ENCODE measurements at places on chromosomes 12 and 14.
A peak's percentile ranks its signal among the peaks of the same experiment; 100 is the strongest.

DNA sequence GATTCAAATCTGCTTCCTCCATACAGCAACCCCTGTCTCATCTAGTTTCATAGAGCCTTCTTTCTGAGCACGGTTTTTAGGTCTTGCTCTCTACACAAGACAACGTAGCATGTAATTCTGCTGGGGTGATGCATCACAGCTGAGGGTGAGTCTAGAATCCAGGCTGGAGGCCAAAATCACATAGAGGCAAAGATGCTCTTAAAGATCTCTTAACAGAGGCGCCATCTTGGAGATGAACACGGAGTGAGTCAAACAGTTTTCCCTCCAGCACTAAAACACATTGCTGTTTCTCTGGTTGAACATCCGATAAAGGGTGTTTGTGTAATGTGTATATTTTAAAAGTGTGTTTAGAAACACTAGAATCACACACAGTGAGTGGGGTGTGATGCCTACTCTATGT lies 78.9 kb downstream of the NOS1 start:
- no peak for DNase-seq

DNA sequence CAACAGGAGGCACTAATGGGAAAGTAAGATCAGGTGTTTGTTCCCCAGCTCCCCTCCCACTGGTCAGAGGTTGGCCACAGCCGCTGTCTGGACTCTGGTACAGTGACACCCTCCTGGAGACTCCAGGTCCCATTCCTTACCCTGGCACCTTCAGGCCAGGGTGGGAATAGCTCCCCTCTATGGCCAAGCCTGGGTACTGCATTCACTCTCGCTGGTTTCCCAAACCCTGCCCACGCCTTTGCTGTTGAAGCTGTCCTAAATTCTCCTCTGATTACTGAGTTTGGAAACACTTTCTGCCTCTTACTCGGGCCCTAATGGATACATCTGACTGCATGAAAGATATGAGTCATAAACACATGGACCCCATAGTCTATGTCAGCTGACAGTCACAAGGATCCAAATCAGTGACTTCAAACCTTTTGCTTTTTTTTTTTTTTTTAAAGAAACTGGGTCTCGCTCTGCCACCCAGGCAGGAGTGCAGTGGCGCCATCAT lies 17.9 kb downstream of the HRK start:
- no peak for DNase-seq

GRCh38 chr14:28760431-28760996 lies 6.1 kb upstream of the FOXG1 start:
- no peak for DNase-seq

- DNase-seq: no peak
Observed at GRCh38 chr12:122533856-122534255, 6.8 kb downstream of the KNTC1 start.

GRCh38 chr12:68890701-68891113 lies 42.3 kb downstream of the CPM start:
- no peak for DNase-seq

DNA sequence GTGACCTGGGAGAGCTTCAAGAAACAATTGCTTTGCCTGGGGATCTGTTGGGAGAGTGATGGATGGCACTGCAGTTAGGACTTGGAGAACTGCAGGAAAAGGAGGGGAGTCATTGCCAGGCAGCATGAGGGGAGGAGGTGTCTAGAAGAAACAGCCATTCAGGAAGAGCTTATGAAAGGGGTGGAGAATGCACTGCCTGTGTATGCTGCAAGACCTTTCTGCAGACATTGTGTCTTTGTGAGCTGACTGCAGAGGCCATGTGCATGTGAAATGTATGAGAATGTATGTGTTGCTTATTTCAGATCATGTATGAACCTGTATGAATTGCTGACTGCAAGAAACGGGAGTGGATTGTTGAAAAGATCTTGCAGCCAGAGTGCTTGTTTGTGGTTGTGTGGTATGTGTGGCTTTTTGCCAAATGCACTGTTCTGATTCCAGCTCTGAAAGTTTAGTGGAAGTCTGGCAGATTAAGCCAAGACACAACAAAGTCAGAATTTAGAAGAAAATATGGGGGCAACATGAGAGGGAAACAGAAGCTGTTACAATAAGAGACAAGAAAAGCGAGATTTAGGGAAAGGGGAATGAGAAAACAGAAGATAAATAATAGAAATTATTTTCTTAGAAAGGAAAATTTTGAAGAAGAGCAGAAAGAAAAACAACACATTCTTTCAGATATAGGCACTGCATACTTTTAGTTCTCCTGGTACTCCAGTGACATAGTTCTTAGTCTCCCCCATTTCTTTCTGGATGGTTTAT lies 9.8 kb upstream of the RIMKLB start:
- peak; percentile 80 for DNase-seq

DNA sequence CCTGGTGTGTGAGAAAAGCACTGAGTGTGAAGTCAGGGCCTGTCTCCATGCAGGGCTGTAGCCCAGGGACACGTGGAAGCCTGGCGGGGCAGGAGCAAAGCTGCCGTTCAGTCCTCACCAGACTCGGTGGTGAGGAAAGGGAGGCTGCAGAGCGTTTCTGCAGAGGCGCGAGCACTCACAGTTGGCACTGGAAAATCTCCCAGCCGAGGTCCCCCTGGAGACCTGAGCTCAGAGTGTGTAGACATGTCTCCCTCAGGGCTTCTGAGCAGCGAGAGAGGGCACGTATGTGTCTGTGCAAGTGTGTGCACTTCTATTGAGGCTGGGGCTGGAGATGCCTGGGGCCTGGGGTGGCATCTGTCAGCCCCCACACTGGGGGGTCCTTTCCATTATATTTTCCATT lies 11.0 kb upstream of the HHIPL1 start:
- DNase-seq: no peak

- DNase-seq: peak; percentile 83
Observed at GRCh38 chr12:121296618-121297434, at the start of gene CAMKK2. CAMKK2 (minus strand) TSS chr12:121296709; CDS start chr12:121274526, 22,183 bp downstream.

GRCh38 chr12:56129206-56129941 lies 1.3 kb downstream of the ESYT1 start:
- DNase-seq: no peak

- no peak for DNase-seq
Observed at GRCh38 chr14:97306133-97306759, 509.1 kb downstream of the VRK1 start.

- DNase-seq: no peak
Observed at GRCh38 chr12:34292736-34293625, 270.7 kb downstream of the ALG10 start.

GRCh38 chr14:94517248-94517640 lies 8.0 kb upstream of the SERPINA12 start:
- DNase-seq: no peak

- no peak for DNase-seq
Observed at GRCh38 chr14:101501341-101501740, 60.0 kb upstream of the DIO3 start.

GRCh38 chr12:29245246-29245645 lies 96.2 kb downstream of the FAR2 start:
- DNase-seq: no peak

DNA sequence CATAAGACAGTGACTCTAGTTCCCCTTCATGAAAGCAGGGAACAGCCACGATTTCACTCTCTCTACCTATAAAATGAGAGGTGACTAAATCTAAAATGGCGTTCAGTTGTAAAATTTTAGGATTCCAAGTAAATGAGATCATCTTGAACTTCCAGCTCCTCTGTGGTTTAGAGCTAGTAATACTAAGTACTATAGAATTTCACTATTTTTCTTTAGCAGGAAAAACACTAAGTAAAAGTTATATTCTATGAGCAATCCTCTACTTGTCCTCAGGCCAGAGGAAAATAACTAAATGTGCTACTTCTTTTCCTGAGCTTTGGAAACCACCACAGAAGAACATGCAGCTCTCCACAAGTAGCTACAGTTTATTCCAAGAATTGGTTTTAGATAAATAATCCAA lies 55.6 kb downstream of the NIN start:
- no peak for DNase-seq

DNA sequence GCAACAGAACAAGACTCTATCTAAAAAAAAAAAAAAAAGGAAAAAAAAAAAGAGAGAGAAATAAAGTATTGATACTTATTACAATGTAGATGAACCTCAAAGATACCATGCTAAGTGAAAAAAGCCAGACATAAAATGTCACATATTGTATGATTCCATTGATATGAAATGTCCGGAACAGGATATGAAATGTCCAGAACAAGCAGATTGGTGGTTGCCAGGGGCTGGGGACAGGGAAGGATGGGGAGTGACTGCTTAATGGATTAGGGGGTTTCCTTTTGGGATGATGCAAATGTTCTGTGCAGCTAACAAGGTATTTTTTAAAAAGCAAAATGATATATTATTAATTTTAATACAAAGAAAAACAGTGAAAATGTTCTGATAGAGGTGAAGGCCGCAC lies 5.0 kb downstream of the HVCN1 start:
- no peak for DNase-seq

- no peak for DNase-seq
Observed at GRCh38 chr12:110760204-110760609, 17.5 kb upstream of the PPP1CC start.

DNA sequence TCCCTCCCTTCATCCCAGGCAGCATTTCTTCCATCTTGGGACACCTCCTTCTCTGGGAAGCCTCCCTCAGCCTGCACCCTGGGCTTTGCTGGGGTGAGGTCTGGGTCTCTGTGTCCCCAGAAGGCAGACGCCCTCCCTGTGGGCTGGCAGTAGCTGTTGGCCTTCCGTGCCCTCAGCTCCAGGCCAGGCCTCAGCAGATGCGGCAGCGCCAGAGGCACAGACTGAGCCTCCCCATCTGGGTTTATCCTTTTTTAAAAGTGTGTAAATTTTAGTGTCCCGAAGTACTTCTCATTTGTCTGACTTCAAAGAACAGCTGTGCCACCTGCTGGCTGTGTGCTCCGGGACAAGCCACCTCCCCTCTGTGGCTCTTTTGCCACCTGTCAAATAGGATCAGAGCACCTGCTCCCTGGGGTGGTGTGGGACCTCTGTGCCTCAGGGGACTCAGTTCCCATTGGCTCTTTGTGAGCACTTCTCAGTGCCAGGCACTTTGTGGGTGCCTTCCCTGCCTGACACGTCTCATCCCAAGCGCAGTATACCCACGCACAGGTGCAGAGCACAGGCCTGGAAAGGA lies 11.1 kb downstream of the EXOC3L4 start:
- DNase-seq: no peak

- no peak for DNase-seq
Observed at GRCh38 chr14:100726550-100727085, at the start of gene DLK1. DLK1 (plus strand) TSS chr14:100726892; CDS start chr14:100727069, 177 bp downstream.

- DNase-seq: peak; percentile 33
Observed at GRCh38 chr14:42806909-42807315, 1200.2 kb downstream of the LRFN5 start.

- no peak for DNase-seq
Observed at GRCh38 chr14:29062976-29063375, 296.4 kb downstream of the FOXG1 start.

GRCh38 chr14:23009483-23009938 lies 432 bp downstream of the C14orf93 start:
- no peak for DNase-seq

DNA sequence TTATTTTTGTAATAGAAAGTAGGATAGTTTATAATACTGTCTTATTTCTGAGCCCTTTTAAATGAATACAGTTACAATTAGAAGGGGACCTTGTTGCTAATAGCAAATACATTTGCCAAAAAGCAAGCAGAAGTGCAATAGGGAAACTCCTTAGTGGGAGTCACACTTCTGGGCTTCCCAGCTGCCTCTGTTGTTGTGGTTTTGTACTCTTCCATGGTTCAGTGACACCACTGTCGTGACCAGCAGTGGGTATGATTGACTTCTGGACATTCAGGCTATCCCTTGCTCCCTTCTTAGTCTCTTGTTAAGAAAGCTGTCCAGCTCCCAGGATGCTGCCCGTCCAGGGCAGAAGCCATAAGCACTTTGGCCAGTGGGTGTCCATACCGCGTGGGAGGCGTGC lies 22.6 kb downstream of the TCTN1 start:
- DNase-seq: no peak

- no peak for DNase-seq
Observed at GRCh38 chr12:119727600-119728443, 59.9 kb downstream of the PRKAB1 start.

GRCh38 chr14:64195199-64195598 lies 99.0 kb downstream of the ESR2 start:
- DNase-seq: no peak

GRCh38 chr14:45135156-45135555 lies 574 bp upstream of the FANCM start:
- DNase-seq: no peak

- DNase-seq: peak; percentile 77
Observed at GRCh38 chr12:65740873-65741600, 83.2 kb upstream of the HMGA2 start.

- DNase-seq: peak; percentile 27
Observed at GRCh38 chr12:121128908-121129810, 3.5 kb upstream of the P2RX7 start.

GRCh38 chr12:130162745-130163460 lies 639 bp downstream of the FZD10 start:
- peak; percentile 5 for DNase-seq

DNA sequence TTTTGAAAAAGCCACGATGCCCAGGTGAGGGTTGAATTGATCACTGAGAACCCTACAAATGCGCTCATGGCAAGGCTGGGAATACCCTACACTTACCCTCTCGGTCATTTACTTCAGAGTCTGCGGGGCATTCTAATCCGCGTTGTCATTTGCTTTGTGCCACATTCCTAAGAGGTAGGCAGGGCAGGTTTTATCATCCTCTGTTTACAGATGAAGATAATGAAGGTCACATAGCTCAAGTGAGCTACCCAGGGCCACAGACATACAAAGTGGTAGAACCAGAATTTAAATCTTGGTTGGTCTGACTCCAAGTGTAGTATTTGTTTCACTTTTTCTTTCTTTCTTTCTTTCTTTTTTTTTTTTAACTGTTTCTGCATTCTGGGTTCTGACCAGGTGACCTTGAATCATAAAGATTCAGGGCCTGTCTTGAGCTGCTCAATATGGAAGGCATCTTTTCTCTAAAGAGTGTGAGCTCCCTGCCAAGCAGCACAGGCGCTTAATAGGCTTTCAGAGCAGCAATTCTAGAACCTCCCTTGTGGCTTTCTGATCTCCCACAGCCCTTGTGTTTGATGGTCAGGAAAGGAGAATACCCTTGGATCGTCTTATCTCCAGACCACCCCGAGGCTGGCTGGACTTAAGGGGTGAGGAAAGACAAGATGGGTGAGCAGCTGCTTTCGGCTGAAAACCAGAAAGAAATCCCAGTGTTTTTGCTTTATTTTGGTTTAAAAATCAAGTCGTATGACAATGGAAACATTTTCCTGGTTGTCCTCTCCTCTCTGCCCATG lies 662 bp upstream of the BATF start:
- no peak for DNase-seq

DNA sequence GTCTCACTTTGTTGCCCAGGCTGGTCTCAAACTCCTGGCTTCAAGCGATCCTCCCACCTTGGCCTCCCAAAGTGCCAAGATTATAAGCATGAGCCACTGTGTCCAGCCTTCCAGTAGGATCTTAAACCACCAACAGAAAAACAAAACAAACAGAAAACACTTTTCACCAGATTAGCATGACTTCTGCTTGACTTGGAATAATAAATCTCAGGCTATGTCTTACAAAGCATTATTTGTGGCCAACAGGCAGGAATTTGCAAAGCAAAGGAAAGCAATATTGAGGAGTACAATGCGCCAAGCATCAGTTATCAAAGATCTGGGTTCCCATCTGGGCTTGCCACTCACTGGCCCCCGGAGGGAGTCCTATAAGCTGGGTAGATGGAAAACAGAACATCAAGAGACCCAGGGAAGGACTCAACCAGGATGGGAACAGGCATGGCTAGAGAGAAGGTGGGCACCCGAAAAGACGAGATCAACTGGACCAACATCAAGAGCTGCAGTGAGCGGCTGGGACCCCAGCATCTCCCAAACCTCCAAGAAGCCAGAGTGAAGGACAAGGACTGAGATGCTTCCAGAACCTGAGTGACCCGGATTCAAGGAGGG lies 101.2 kb downstream of the TMEM30B start:
- no peak for DNase-seq

Data from right lung (tissue), 10 donors.